ENCODE measurements at places on chromosomes 5 and 9.

GRCh38 chr5:31346896-31347551, 153.5 kb downstream of the CDH6 start:
- DNase-seq, result no peak

DNA sequence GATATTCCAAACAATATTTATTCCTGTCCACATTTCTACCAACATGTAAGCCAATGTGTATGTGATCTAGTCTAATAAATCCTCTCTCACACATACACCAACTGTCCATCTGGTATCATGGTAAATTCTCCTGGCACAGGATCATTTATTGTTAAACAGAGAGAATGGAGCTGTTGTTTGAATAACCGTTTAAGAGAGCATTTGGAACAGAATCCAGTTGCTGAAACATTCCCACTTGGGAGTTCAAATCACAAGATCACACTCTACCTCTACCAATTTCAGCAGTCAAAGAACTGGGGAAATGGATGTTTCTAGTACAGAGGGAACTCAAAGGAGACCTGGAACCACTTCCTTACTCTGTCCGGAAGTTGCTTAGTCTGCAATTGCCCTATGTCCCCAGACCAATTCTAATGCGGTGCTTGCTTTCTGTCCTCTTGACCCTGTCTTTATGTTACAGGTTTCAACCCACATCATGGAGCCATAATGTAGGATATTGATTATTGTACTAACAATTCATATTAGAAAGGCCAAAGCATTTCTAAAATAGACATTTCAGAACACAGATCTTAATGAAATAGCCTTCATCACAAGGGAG, 488.4 kb downstream of the SEMA5A start:
- no peak for DNase-seq

DNA sequence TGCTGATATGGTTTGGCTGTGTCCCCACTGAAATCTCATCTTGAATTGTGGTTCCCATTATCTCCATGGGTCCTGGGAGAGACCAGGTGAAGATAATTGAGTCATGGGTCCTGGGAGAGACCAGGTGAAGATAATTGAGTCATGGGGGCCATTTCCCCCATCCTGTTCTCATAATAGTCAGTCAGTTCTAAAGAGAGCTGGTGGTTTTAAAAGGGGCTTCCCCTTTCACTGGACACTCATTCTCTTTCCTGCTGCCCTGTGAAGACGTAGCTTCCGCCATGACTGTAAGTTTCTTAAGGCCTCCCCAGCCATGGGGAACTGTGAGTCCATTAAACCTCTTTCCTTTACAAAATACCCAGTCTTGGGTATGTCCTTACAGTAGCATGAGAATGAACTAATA, 99.6 kb downstream of the TRIM32 start:
- no peak for DNase-seq

GRCh38 chr5:56963246-56963645, 11.3 kb upstream of the MIER3 start:
- no peak for DNase-seq

GRCh38 chr5:39835371-39835770, 410.6 kb upstream of the DAB2 start:
- DNase-seq, result no peak

- DNase-seq, result no peak
Observed at GRCh38 chr5:120304663-120305062, 159.4 kb upstream of the PRR16 start.

DNA sequence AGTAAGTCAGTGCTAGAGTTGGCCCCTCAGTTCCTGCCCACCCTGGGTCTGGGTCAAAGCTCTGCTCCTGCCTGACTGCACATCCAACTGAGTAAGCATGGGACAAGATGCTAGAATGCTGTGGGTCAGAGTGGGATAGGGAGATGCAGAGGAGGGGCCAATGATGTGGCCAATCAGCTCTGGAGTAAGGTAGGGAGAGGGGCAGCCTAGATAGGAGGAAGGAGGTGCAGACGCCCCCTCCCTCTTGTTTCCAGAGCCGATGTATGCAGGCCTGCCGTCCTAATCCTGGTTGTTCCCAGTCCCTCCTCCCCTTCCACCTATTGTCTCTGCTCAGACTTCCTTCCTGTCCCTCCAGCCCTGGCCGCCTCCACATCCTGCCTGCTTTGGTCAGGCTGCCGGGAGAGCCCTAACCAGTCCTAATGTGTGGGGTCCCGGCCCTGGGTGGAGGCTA, 1.3 kb downstream of the ARAP3 start:
- no peak for DNase-seq

DNA sequence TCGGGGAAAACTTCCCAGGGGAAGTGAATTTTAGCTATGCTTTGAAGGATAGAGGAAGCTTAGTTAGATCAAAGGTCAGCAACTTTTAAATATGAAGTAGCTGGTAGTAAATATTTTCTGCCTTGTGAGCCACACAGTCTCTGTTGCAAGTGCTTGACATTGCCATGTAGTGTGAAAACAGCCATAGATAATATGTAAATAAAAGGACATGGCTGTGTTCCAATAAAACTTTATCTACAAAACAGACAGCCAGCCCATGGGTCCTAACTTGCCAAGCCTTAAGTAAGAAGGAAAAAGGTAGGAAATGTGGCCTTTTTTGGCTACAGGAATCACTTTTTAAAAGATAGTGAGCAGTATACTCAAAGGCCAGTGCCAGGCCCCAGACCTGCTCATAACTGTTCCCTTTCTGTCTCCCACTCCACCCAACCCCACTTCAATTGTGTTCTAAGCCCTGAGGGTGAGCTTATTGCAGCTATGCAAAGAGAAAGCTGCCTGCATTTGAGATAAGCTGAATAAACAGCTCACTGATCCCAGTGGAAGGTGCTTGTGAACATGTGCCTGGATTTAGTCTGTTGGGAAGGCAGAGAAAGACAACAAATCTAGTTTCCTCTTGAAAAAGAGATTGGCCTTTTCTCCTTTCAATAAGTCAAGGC, 113.0 kb upstream of the TRIM32 start:
- DNase-seq, result no peak

- DNase-seq, result no peak
Observed at GRCh38 chr5:145244788-145245187, 590.4 kb downstream of the PRELID2 start.

GRCh38 chr9:11632691-11633090, 1019.9 kb upstream of the PTPRD start:
- no peak for DNase-seq

DNA sequence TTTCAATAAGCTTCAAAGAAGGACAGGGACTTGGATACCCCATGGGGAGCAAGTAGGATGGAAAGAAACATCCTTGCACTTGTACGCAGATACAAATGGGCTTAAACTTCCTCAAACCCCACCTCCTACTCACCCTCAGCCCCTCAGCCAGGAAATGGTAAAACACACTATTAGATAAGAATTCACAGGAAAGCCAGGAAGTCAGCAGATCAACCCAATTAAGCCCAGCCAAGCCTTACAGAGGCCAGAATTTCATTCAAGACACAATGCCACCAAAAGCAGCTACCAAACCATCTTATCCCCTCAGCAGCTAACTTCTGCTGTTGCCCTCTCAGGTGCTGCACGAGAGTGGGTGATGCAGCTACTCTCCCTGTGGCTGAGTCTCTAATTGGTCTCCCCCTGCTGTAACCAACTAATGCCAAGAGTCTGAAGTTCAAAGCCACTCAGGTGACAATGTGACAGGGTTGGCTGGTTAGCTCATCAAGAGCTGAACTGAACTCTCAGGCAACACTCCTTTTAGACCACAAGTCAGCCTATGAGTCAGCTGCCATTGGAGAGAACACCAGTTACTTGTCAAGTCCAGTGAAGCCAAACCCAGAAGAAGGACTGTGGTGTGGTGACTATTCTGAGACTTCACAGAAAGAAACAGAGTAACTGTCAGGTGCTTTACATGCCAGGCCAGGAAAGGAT, 201.9 kb downstream of the ZNF608 start:
- DNase-seq, result no peak
